ENCODE measurements at places on chromosomes 13 and 19.

- DNase-seq, result no peak
These were observed 26.2 kb upstream of the GPR12 start for GRCh38 chr13:26786651-26787295.

GRCh38 chr13:103022336-103022735 lies 43.9 kb downstream of the SLC10A2 start:
- DNase-seq, result no peak

GRCh38 chr19:14203177-14203576 lies 2.8 kb downstream of the ADGRL1 start:
- peak; percentile 20 for DNase-seq

DNA sequence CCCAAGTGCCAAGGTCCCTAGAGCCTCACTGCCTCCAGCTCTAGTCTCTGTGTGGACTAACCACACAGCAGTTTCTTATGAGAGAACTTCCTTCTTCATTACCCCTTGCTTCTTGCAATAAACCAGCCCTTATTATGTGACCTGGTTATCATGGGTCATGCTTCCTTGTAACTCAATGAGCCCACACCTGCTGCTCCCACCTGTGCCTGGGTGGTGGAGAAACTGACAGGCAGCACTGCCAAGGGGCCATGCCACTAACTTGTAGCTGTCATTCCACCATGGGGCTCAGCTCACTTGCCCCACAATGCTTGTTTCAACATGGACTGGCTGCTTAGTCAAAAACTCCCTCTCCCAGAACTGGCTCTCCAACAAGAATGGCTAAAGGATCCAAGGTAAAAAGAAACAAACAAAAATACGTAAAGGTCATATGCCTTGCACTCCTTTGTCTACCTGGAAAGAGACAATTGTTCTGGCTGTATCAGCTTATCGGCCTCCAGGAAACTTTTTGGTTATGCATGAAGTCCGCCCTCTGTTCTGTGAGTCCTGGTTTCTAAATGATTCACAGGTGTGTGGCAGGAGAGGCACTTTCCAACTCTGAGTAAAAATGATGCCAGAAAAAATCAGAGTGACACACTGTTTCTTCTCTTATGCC lies 446.4 kb downstream of the COG6 start:
- no peak for DNase-seq

DNA sequence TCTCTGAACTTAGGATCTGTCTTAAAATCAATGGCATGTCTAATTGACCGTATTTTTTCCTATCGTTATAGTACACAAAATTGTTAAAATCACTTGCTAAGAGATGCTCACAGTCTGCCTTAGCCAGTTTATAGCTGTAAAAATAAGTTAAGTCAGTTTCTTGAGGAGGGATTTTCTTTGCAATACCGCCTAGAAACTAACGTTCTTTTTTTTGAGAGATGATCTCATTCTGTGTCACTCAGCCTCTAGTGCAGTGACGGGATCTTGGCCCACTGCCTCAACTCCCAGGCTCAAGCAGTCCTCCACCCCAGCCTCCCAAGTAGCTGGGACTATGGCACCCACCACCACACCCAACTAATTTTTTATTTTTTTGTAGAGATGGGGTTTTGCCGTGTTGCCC lies 4.4 kb downstream of the CKAP2 start:
- no peak for DNase-seq

GRCh38 chr19:56112313-56112709 lies 8.8 kb downstream of the ZNF787 start:
- no peak for DNase-seq

Measured in GDM1 (cell line).